ENCODE measurements at places on chromosomes 4 and X.

DNA sequence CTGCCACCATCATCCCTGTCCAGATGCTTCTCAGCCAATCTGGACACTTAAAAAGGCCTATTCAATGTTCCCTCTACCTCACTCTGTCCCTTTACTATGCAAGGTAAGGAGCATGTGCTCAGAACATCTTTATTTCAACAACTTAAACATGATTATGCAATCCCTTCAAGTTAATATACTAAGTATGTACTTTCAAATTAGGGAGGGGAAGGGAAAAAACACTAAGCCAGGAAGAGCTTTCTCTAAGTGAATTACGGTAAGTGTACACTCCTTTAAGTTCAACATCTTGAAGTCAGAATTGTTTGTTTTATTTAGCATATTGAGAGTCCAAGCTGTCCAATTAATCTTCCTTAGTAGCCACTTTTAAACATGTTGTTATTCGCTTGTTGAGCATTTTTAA is 14.1 kb downstream of the SLC10A7 start:
- DNase-seq: no peak

- no peak for DNase-seq
Measured at GRCh38 chrX:154321594-154321993, 26.0 kb downstream of the TKTL1 start.

GRCh38 chr4:40032785-40033184 is 23.9 kb upstream of the N4BP2 start:
- DNase-seq: no peak

DNA sequence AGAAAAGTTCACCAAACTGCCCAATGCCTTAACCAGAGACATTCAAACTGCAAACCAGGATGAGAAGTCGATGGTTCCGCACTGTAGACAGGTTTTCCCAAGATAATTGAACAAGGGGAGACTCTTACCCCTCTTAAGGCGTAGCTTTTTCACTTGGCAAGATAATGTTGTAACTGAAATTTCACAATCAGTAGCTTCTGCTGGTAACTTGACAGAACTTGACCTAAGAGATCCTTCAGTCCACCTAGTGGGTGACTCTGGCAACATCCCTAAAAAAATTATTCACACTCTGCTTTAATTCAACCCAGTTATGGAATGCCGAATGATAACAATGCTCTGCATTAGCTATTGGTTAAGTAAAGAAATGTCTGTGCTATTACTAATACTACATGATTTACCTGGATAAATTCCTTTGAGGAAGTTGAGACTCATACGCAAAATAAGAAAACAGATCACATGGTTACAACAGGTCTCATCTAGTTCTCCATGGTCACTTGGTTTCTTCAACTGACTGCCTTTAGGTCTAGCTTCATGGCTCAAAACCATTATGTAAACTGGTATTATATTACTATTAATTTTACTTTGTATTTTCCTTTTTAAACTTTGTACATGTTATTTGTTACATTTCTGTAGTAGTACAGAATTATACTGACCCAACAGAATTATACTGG is 9.1 kb downstream of the ELF2 start:
- no peak for DNase-seq

DNA sequence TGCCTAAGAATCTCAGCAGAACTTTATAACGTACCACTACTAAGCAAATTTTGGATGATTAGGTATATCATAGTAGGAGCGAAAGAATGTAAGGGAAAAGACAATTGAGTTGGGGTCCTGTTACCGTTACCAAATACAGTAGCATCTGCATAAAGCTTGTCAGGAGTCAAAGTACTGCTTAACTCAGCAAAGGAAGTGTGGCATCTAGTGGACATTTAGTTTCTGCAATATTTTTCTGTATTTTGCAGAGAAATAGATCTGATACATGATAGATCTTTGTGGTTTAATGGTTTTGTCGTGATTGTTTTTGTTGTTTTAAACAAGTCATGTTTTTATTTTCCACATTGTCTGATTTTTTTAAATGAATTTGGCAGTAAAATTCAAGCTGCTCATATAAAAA is 81.0 kb upstream of the SMARCAD1 start:
- no peak for DNase-seq

- DNase-seq: no peak
Measured at GRCh38 chr4:40170588-40170987, 26.2 kb upstream of the RHOH start.

DNA sequence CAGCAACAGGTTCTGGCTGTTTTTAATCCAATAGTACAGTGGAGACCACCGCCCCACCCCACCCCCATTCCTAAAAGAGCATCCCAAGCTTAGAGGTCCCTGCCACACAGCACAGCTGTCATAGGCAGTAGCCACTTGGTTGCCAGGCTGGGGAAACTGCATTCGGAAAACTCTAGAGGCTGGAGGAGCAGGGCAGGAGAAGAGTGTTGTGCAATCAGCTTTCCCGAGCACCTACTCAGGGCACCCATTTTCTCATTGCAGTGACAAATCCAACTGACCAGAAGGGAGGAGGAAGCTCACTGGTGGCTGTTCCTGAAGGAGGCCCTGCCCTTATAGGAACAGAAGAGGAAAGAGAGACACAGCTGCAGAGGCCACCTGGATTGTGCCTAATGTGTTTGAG is 1.1 kb downstream of the CXCL1 start:
- DNase-seq: no peak

GRCh38 chr4:1009542-1010394 is 1.7 kb upstream of the FGFRL1 start:
- peak; percentile 67 for DNase-seq

GRCh38 chr4:544386-545105 is 31.5 kb downstream of the TMEM271 start:
- DNase-seq: no peak

DNA sequence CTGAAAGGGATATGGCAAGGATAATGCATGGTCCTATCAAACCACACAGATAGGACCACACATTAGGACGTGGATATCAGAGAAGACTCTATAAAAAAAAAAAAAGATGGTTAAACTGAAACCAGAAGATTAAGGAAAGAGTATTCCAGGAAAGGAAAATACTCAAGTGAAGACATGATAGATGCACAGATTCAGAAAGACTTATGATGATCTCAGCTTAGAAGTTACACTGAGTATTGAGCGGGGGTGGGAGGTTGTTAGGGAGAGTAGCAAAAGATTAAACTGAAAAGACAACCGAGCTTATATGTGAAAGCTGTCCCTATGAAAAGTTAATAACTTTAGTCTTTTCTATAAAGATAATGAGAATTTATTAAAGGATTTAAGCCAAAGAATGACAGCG is 211.0 kb upstream of the EMCN start:
- DNase-seq: no peak

GRCh38 chr4:8589823-8590545 is 2.6 kb upstream of the CPZ start:
- DNase-seq: no peak

DNA sequence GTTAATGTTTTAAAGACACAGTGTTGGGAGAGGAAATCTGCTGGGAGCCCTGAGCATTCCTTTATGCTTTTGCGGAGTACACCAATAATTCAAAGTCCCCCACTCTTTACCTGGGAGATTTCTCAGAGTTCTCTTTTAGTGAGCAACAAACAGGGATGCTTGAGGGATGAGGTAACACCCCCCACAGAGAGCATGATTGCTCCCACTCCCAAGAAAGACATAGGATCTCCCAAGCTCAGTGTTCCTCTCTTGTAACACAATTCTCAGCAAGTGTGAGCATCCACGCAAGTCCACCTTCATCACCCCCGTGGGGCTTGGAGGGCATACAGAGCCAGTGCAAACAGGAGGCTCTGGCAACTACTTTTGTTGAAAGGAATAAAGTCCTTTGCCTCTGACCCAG is 36.1 kb downstream of the GSPT2 start:
- DNase-seq: no peak

- DNase-seq: no peak
Measured at GRCh38 chrX:5870238-5870637, 358.4 kb downstream of the NLGN4X start.

DNA sequence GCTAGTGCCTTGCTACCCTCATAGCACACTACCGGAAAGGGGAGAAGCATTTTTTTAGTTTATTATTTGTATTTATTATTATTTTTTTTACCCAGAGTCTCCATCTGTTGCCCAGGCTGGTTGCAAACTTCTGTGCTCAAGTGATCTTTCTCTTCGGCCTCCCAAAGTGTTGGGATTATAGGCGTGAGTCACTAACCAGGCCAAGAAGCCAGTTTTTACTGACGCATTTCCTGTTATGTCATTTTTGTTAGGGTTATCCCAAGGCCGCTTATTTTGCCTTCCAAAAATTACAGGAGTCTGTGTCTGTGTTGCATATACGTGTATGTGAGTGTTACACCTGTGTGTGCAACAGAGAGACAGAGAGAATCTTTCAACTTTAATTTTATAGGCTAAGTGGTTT is 404.5 kb downstream of the GBA3 start:
- DNase-seq: no peak

- no peak for DNase-seq
Measured at GRCh38 chr4:185165605-185166063, 22.6 kb downstream of the SLC25A4 start.

- DNase-seq: no peak
Measured at GRCh38 chr4:81120055-81120454, 89.5 kb downstream of the BMP3 start.

- no peak for DNase-seq
Measured at GRCh38 chr4:38531141-38531727, 132.8 kb upstream of the KLF3 start.

DNA sequence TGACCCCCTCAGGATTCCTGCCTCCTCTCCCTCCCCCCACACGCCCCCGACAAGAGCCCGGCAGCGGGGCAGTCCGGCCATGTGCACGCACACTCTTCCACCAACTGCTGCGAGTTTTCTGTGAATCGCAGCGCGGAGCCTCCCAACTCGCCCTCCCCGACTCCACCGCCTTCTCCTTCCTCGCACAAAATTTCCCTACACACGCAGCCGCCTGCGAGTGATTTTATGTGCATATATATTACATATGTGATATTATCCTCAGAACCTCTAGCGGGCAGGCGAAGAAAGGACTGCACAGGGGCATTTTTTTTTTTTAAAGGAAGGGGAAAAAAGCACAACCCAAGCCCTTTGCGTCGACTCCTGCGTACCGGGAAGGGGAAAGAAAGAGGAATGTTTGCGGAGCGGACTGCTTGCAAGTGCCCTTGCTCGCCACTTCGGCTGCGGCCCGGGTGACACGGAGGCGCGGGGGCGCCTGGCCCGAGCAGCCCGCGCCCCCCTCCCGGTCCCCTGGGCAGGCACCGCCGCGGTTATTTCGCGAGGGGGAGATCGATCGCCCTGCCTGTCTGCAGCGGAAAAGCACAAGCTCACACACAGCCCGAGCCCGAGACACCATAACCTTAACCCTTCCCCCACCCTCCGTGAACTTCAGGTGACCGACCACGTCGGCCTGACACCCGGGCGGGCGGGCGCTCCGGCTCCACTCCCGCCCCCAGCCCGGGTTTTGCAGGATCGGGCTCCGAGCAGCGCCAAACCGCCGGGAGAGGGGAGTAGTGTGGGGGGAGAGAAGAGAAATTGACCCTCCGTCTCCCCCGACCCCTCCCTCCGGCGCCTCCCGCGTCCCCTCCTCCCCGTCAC is 2.3 kb downstream of the ZNF827 start:
- DNase-seq: peak; percentile 46

DNA sequence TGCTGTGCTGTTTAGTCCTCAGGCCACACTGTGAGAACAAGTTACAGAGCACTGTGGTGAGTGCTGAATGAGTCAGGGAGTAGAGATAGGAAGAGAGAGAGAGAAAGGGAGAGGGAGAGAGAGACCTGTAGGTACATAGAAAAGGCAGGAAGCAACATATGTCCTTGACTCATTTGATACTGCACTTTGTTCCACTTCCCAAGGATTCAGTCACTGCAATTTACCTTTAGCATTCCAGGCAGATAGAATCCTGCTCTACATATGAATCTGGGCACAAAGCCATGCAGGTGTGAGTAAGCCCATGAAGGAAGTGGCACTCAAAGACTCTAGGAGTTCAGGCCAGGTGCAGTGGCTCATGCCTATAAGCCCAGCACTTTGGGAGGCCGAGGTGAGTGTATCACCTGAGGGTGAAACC is 1.0 kb upstream of the DAPP1 start:
- no peak for DNase-seq

GRCh38 chr4:174926958-174927357 is 8.8 kb downstream of the ADAM29 start:
- no peak for DNase-seq

GRCh38 chr4:48173056-48173991 is 39.3 kb upstream of the TXK start:
- DNase-seq: no peak

DNA sequence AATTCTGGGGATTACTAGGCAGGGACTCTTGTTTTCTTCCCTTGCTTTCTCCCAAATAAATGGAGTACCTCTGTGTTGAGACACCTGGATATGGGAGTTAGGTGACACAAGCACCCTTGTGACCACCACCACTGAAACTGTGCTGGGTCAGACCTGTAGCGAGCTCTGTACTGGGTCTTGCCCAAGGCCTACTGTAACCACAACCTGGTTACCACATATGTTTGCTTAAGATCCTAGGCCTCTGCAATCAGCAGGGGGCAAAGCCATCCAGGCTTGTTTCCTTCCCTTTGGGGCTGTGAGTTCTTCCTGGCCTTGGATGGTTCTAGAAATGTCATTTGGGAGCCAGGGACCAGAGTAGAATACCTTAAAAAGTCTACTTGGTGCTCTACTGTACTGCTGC is 49.4 kb downstream of the LPAR4 start:
- DNase-seq: no peak

DNA sequence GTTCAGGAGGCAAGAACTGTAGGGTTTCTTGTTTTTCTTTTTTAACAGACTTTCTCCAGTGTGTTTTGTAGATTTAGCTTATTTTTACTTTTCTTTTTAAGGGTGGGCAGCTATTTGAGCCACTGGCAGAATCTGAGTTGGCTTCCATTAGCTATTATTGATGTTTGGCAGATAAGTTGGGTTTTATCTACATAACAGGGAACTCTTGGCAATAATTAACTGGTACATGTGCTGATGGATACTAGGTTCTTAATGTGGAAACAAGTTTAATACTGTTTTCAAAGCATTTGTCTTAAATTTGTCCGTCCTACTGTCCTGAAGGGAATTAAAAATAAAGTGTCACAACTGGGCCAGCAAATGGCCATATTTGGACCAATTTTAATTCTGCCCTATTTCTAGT is 80.5 kb downstream of the PHOX2B start:
- no peak for DNase-seq

DNA sequence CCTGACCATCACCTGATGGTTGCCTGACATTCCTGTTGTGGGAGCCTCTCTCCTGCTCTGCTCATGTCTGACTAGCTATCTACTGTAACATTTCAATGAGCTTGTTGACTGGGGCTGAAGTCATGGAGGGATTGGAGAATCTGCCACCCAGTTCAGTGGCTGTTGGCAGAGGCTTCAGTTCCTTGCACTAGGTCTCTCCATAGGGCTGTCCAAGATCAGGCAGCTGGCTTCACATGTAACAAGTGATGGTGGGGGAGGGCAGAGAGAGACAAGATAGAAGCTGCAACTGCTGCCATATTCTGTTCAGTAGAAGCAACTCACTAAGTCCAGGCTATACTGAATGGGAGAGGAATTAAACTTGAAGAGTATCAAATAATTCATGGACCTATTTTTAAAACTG is 14.1 kb upstream of the CCNI start:
- DNase-seq: no peak
